ENCODE measurements at places on chromosomes 11 and 22.

- DNase-seq: no peak
Measured at GRCh38 chr22:20646415-20646814, 127.5 kb upstream of the SERPIND1 start.

DNA sequence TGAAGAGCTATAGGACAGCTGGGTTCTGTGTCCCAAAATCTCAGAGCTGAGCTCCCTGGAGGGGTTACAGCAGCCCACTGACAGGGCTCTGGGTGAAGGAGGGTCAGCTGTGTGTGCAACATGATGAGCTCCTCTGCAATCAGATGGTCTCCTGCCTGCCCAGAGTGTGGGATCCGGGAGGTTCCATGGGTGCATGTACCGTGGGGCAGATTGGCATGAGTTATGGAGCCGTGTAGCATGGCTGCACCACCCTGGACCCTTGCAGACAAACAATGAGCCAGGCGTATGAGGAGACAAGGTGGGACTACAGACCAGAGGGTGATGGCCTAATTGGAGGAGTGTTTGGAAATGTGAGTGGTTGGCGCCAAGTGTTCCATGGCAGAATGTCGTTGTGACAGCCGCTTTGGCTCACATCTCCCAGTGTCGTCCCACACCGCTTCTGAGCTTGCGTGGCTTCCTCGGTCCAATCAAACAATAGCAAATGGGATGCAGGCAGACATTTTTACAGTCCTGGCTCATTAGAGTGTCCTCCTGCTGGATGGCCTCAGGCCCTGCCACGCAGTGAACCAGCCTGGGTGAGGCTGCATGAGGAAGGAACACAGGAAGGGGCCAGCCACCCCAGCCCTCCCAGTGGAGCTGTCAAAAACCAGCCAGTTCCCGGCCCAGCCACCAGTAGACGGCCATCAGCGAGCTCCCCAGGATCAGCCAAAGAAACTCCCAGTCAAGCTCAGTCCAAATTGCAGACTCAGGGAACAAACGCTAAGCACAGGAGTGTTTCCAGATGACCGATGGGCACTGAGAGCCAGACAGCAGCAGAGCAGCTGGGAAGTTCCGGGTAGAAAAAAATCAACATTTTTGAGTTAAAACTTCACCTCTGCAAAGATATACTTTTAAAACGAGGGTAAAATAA lies 1066.9 kb downstream of the BRD1 start:
- DNase-seq: no peak

DNA sequence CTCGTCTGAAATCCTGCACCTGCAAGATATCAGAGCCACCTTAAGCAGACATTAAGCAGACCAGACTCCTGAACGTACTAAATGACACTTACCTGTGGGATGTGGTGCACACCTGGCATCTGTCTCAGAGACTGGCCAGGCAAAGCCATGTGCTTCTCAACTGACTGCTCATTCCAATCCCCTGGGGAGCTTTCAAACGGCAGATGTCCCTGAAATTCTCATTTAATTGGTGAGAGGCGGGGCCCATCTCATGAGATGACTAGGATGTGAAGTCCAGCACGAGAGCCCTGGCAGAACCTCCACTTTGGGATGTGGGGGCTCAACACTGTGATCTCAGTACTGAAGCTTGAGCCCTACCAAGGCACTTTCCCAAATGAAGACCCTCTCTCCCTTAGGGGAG lies 84.9 kb upstream of the HMGXB4 start:
- peak; percentile 94 for DNase-seq

GRCh38 chr11:119919656-119920055 lies 190.7 kb upstream of the NECTIN1 start:
- no peak for DNase-seq

- DNase-seq: no peak
Measured at GRCh38 chr11:62611705-62612365, 740 bp downstream of the EML3 start.

- no peak for DNase-seq
Measured at GRCh38 chr11:34890812-34891211, 25.4 kb downstream of the APIP start.

- DNase-seq: no peak
Measured at GRCh38 chr11:67562963-67563704, 20.5 kb upstream of the GSTP1 start.

DNA sequence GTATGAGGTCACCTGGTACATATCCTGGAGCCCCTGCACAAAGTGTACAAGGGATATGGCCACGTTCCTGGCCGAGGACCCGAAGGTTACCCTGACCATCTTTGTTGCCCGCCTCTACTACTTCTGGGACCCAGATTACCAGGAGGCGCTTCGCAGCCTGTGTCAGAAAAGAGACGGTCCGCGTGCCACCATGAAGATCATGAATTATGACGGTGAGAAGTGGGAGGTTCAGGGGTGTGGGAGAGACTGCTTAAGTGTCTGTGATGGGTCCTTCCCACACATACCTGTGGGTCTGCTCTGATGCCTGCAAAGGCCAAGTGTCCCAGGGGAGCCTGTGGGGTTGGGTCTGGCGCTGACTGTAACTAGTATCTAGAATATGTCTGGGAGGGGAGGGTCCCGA lies 3.9 kb downstream of the APOBEC3G start:
- no peak for DNase-seq

DNA sequence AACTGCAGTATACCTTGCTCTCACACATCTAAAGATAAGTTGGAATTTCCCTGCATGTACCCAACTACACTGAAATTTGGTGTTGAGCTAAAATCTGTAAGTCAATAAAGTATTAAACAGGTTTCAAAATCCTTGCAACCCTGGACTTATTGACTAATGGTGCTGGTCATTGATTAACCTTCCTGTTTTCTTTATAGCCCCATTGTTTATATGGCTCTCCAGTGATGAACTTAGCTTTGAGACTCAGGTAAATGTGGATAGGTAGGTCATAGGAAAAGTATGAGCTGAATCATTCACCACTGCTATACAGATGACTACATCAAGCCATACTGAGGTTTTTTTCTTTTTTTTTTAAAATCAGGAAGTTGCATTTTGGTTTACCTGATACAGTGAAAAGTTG lies 132.7 kb downstream of the FAT3 start:
- no peak for DNase-seq

GRCh38 chr11:2744166-2744565 lies 44.4 kb upstream of the KCNQ1OT1 start:
- DNase-seq: no peak

DNA sequence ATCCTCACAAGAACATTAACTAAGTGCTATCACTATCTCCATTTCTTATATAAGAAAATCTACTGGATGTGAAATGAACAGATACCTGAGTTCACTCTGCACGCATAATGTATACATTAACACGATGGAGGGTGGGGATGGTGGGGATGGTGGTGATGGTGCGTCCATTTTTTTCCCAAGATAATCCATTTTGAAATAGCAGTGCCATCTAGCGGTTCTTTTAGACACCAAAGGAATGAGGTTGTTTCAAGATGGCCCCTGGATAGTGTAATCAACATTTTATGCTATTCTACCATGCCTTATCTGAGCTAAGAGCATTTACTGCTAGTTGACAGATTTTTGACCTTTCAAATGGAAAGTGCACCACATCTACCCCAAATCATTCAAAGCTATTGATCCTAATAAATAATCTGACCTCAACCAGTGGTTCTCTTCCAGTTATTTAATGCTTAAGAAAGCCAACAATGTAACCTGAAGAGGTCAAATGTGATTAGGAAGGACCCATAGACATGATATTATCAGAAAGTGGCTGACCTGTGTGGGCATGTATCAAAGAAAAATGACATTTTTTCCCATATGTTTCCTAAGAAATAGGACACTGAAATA lies 714.7 kb upstream of the TENM4 start:
- peak; percentile 69 for DNase-seq

- no peak for DNase-seq
Measured at GRCh38 chr11:88521399-88521798, 183.9 kb upstream of the CTSC start.

DNA sequence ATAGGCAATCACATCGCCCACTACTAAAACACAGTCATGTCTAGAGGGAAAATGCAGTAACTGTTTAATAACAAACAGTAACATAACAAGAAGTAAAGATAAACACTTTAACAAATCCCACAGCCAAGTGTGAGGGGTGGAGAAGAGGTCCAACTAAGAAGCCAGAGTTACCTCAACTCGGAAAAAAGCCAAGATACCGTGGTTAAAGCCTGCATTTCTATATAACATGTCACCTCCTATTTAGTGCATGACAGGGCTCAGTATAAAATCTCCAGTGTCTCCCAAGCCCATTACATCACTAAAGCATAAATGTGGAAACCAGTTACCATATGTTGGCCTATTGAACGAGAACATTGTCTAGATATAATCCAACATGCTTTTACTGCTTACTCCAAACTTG lies 281.7 kb downstream of the LRRC4C start:
- DNase-seq: no peak

DNA sequence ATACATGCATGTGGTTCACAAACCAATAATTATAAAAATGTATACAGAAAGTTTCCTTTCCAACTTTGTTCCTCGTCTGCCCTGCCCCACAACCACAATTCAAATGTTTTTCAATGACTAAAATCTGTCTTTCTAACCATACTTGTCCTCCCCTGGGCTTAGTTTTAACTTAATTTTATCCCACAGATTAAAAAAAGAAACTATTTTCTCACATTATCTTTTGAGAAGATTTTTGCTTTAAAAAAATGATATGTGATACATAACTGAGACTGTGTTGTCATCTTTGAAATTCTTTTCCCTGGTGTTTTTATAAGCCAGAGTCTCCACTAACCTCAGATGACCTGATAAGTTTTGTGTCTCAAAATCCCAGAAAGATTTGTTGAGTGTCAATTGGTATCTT lies 79.0 kb downstream of the FDX1 start:
- DNase-seq: no peak

- no peak for DNase-seq
Measured at GRCh38 chr11:119892311-119892808, 163.4 kb upstream of the NECTIN1 start.

DNA sequence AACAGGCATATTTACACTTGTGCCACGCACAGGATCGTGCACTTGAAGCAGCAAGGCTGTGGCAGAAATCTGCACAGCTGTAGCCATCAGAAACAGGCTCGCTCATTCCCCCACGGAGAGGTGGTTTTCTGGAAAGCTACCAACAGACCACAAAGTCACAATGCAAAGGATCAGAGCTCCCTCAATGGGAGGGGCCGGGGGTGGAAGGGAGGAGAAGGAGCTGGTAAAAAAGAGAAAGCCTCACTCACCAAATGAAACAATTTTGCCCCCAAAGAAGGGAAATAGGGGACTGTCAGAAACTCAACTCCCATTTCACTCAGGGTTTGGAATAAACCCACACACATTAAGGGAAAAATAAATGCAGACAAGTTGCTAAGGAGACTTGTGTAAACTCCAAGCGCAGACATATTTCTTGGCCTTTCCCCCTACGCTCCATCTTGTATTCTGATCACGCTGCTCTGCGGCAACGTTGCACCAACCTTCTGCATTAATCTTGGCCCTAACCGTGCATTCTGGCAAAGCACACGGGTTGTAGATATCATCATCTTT lies 43.2 kb upstream of the BLID start:
- DNase-seq: peak; percentile 79

DNA sequence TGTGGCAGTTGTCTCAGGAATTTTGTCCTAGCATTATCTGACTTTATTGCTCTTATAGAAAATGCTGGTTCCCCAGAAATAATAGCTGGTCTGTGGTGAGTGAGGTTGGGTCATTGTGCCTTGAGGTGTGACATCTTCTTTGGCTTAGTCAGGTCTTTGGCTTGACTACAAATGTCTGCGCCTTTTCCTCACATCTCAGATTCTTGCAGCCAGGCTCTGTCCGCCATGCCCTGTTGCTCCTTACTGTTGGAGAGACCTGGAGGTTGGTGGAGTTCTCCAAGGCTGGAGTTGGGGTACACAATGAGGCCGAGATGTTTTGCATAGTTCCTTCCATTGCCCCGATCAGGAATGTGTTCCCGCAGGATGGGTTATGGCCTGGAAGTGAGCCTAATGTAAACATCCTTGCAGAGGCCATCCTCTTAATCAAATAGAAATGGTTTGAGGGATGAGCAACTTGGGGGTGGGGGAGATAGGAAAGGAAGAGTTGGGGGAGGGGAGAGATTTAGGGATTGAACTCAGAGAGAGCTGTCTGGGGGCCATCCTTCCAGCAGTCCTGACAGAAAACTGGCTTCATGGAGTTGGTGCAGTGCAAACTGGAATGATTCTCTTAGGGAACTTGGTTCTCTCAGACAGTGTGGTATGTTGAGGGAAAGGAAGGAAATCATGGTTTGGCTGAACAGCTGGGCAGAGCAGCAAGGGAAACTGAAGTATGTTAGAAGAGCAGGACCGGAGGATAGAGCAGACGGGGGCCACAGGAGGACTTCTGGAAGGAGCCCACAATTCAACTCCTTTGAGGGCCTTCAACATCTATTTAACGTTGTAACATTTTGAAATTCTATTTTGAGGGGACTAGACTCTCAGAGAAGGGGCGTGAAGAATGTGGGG lies 49.9 kb downstream of the ZBTB16 start:
- no peak for DNase-seq

DNA sequence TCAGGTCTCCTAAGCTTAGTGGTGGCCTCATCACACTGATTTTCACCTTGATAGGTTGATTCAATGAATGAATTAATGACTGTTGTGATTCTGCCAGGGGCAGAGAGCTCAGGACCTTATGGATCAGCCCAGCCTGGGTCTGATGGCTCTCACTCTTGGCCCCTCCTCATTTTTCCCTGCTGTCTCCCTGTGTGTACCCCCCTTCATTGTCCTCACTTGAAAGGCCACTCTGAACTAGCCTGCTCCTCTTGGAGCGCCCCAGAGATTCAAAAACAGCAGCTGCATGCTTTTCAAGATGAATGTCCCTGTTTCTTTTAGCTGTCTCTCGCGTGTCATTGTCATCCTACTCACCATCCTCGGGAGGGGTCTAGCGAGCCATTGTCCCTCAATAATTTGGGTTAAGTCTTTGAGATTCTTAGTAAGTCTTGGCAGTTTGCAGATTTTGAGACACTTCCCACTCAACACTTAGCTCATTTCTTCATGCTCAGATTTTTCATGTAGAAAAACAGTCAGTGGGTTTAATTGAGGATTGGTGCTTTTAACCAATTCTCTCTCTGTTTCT lies 42.5 kb upstream of the MICAL2 start:
- no peak for DNase-seq

DNA sequence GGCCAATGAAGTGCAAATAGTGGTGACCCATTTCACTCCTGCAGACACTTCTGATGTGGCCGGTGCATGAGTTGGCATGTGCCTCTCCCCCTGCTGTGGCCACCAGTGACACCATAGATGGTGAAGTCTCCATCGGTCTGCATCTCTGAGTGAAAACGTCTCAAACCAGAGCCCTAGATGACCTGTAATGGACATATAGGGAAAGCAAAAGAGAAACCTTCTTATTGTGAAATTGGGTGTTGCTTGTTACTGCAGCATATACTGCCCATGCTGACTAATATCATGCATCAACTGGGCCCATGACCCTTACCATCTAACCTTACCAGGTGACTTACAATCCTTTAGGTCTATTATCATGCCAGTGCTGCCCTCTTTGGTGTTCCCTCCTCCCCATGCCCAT lies 11.7 kb upstream of the VPS37C start:
- DNase-seq: no peak

- no peak for DNase-seq
Measured at GRCh38 chr11:69301455-69302401, 7.8 kb downstream of the MYEOV start.

GRCh38 chr11:116466801-116467200 lies 306.0 kb downstream of the BUD13 start:
- no peak for DNase-seq

All from NCI-H187 (cell line).